ENCODE measurements at places on chromosomes 1 and 21.

DNA sequence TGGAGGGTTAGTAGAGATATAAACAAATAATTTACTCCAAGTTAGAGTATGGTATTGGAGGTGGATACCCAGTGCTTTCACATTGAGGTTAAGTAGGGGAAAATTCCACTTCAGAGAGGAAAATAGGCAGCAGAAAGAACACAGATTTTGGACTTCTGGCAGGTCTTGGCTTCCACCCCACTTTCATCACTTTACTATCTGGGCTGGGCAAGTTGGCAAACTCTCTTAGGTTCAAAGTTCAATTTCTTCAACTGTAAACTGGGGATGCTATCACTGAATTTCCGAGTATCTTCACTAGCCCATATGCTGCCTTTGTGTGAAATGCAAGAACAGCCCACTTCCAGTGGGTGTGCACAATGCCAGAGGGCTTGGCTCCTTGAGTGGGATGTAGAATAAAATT is 214.9 kb downstream of the GABPA start:
- DNase-seq: no peak

GRCh38 chr1:204041803-204042505 is 31.0 kb upstream of the SOX13 start:
- no peak for DNase-seq

- peak; percentile 91 for DNase-seq
Observed at GRCh38 chr21:38985568-38986378, 180.0 kb downstream of the ETS2 start.

- DNase-seq: no peak
Observed at GRCh38 chr1:232428786-232429530, 201.0 kb downstream of the SIPA1L2 start.

DNA sequence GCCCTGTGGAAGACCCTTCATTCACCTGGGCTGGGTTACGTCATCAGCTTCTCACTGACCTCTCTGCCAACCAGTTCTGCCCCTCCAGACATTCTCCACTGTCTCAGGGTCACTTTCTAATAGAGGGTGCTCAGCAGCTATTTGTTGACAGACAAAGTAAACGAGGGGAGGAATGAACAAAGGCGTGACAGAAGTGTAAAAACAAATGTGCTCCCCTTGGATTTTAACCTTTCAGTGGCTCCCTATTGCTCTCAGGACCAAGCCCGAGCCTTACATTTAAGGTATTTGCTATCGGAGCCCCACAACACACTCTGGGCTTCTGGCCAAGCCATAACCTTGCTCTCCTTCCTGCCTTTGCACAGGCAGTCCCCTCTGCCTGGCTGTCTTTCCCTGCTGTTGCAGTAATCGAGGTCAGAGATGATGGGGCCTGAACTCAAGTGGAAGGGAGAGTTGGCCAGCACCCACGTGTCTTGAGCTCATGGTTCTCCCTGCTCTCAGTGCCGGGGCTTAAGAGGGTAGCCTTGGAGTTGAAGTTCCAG is 9.3 kb upstream of the MARCKSL1 start:
- no peak for DNase-seq

DNA sequence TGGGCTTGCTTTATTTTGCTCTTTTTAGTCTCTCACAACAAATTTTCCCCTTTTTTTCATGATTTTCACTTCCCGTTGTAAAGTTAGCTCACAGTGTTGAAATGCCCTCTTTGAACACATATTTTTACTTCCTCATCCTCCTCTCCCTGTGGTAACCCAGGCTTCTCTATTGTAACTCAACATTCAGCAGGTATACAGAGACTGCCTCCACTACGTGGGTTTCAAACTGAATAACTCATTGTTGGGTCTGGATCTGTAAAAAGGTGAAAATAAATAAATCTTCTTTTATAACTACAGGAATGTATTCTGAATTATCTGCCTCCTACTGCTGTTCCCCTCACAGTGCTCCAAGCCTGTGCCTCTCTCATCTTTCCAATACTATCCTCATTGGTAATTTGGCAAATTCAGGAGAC is 166.4 kb downstream of the RUNX1 start:
- DNase-seq: no peak

GRCh38 chr1:189301235-189301634 is 1176.4 kb downstream of the BRINP3 start:
- no peak for DNase-seq

GRCh38 chr1:201800246-201800645 is 28.7 kb upstream of the IPO9 start:
- DNase-seq: no peak

DNA sequence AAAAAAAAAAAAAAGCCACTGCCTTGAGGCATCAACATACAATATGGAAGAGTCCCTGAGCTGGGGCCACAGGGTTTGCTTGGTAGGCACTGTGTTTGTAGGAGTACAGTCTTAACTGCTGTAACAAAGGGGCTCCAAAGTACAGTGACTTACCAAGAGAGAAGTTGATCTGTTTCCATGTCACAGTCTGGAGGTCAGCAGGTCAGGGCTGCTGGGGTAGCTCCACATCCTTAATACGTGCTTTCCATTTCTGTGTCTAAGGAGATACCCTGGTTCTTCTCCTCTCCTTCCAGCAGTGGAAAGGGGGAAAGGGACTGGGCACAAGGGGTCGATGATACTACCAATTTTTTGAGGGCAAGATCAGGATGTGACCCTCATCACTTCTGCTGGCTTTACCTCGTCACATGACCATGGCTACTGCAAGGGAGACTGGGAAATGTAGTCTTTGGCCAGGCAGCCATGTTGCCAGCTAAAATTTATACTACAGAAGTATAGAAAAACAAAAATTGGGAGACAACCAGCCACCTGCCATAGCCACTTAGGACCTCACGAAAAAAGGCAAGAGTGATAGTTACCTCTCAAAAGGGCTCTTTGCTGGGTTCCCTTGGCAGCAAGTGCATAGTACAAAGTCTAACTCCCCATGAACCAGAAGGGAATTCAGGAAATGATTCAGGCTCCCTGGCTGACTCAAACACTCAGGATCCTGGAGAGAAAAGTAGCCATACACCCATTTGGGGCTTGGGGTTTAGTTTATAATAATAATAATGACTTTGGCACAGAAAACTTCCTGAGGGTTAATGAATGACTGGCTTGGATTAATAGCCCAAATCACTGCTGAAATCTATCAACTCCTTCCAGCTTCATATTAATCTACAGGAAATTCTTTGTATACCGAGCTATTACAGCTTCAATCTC is 52.7 kb upstream of the ATP5PO start:
- no peak for DNase-seq

- DNase-seq: no peak
Observed at GRCh38 chr1:30526652-30527345, 196.6 kb downstream of the MATN1 start.

- no peak for DNase-seq
Observed at GRCh38 chr1:224497714-224498573, 63.3 kb upstream of the WDR26 start.

GRCh38 chr1:65946960-65947359 is 154.3 kb downstream of the PDE4B start:
- no peak for DNase-seq

GRCh38 chr1:34779526-34779925 is 1.5 kb upstream of the GJB3 start:
- no peak for DNase-seq

- no peak for DNase-seq
Observed at GRCh38 chr1:200180821-200181220, 153.3 kb downstream of the NR5A2 start.

GRCh38 chr1:180981596-180982387 is 40.9 kb downstream of the STX6 start:
- DNase-seq: peak; percentile 84

- no peak for DNase-seq
Observed at GRCh38 chr1:53645690-53646078, 93.3 kb downstream of the GLIS1 start.

DNA sequence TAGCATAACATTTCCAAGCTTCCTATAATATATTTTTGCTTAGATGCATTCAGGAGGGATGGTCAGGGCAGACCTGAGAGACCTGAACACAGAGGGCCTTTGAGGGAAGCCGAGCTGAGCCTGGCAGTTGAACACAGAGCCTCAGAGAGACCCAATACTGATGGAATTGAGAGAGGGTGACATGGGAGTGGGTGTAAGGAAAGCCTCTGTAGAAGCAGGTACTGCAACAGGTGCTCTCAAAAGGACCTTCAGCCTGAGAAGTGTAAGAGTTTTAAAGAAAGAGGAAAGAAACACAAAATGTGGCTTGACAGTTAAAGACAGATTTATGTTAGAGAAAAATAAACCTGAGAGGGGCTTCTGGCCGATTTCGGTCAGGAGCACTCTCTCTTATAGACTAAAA is 73.9 kb upstream of the PGBD5 start:
- DNase-seq: no peak

DNA sequence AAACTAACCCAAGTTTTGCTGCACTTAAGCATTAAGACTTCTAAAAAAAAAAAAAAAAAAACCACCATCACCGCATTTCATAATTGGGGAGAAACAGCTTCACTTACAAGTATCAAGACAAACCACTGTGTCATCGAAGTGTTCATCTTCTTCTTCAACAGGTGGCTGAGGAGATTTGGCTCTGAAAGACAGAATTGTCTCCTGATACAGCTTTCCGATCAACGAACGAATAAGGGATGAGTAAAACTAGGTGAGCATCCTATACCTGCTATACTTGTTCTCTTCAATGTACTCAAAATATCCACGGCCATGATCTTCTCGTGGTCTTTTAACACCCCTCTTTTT is 2.0 kb downstream of the HNRNPU start:
- no peak for DNase-seq

DNA sequence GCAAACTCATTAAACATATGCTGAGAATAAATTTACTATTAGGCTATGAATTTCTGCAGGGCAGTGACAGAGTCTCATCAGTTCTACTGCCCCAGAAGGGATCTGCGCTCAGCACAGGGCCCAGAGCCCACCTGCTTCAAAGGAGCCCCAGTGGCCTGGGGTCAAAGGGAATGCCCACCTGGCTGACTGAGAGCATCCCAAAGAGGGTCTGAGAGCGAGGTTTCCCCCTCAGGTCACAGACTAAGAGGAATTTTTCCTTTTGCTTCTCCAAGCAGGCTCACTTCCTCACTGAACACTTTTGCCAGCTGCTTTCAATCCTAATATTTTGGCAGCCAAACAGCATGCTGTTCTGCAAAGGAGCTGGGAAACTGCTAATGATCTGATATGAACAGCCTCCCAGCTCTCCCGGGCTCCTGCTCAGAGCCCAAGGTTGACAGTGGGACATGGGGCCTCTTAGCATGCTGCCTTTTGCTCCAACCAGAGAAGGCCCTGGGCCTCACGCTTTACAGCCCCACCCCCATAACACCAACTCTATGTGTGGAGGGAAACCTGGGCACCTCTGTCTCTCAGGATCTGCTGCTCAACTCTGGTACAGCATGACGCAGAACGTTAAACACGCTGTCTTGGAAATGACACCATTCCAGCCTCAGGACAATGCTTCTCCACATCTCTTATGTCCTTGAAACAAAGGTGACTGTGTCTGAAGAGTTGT is 70.7 kb upstream of the SYT6 start:
- no peak for DNase-seq

DNA sequence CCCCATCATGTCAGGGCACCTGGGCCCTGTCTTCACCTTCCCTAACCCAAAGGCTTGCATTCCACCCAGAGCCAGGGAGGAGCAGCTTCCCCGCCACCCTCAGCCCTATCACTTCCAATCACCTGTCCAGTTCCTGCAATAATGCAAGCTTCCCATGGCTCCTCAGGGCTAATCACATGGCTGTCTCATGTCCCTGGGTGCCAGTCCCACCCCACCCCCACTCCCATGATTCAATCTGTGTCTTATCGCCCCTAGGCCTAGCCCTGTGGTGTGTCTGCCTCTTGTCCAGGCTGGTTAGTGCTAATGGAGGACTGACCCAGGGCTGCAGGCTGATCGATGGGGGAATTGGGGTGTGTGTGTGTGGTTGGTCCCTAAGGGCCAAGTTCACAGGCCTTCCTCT is 11.0 kb upstream of the PEAR1 start:
- DNase-seq: no peak

- no peak for DNase-seq
Observed at GRCh38 chr1:52994656-52995055, 67.4 kb upstream of the PODN start.

DNA sequence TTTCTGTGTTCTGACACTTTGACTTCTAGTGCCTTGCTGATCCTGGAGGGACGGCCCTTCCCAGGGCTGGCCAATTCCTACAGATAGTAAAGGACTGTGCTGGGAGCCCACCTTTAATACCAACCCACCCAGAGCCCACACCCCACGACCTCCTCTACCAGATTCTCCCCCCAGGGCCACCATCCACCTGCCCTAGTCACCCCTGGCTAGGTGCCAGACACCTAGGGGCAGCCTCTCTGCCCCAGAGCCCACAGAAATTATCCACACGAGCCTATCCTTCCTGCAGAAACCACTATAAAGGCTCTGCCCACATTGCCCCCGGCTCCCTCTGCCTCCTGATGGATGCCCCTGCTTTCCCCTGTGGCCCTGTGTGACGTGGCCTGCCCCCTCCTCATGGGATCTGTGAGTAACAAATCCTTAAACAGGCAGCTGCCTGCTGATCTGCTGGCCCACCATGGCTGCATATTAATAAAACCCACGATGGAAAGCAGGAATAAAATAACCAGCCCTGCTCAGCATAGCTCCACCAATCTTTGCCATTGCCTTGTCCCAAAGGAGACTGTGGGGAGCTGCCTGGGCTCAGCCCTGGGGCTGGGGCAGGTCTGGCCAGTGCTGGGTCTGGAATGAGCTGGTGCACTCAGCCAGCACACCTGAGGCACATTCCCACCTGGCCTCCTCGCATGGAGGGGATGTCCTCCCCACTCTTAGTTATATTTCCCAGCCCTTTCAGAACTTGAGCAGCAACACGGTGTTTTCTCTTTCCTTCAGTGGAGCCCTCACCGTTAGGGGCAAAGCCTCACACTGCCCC is 488.5 kb downstream of the NPHP4 start:
- no peak for DNase-seq

- DNase-seq: peak; percentile 82
Observed at GRCh38 chr1:156383023-156383422, 14.0 kb downstream of the RHBG start.

DNA sequence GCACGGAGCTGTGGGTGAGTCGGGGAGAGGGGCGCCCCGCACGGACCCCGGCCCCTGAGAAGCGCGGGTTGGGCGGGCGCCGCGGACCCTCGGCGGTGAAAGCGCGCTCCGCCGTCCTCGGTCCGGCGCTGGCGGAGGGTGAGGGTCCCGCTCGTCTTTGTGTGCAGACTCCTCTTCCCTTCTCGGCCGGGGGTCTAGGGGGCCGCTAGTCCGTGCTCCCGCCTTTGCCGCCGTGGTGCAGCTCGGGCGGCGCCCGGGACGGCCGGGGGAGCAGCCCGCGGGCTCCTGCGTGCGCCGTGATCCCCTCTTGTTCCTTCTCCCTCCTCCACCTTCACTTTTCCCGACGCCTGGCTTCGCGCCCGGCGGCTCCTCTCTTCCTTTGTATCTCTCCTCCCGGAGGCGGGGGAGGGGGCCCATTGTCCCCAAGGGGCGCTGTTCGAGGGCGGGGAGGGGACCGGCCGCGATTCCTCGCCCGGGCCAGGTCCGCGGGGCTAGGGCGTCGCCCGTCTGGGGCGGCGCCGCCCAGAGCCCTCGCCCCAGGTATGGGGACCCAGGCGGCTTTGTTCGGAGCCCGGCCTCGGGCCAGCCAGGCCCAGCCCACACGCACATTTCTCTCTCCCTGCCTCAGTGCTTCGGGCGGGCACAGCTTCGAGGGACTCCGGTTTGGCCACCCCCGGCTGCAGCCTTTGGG is 519 bp downstream of the FNBP1L start:
- peak; percentile 85 for DNase-seq

GRCh38 chr1:54604051-54604450 is 19.3 kb downstream of the FAM151A start:
- no peak for DNase-seq

GRCh38 chr1:87956072-87956471 is 627.4 kb downstream of the LMO4 start:
- no peak for DNase-seq

All from NCI-H1417 (cell line).